ENCODE measurements at places on chromosomes 5 and 9.

- no peak for DNase-seq
Observed at GRCh38 chr5:111856876-111857466, 100.0 kb upstream of the NREP start.

- DNase-seq = no peak
Observed at GRCh38 chr9:28135549-28135948, 562.3 kb upstream of the C9orf72 start.

DNA sequence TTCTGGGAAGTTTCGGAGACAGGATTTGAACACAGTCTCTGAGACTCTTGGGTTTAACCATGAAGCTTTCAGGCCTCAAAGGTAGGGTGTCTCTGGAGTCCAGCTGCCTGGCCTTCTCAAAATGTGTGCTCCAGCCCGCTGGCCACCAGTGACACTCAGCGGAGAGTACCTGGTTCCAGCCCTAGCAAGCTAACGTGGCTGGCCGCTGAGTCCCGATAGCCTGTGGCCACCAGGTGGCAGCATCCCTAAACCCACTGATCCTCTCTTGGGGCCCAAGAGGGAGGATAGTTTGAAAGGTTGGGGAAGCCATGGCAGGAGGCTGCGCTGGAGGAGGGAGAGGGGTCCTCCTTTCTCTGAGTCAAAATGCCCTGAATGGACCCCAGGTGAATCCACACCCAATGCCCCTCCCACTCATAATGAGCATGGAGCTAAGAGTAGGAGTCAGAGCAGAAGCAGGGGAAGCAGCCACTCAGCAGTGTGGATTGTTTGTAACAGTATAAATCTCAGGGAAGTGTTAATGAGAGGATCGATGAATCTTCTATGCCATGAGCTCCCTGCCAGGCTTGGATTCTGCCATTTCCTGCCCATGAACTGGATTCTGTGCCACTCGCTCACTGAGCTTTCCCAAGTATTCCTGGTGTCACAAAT is 5.4 kb upstream of the TIFAB start:
- DNase-seq = peak; percentile 49

GRCh38 chr5:8895599-8895998 is 650.3 kb downstream of the SEMA5A start:
- no peak for DNase-seq

DNA sequence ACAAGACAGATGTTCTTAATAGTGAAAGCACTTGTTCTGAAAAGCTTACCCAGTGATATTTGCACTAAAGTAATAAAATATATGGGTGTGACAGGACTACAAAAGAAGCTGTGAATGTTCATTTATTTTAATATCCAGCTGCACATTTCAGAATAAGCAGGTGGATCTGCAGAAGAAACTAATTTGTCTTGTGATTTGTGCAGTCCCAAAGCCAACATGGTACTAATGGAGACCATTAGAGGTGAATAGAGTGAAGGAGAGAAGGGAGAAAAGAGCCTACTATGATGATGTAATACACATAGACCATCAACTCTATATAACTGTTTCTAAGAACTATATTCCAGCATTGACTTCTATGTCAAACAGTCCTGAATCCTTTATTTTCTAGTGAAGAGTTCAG is 362.8 kb downstream of the ISL1 start:
- DNase-seq = no peak

DNA sequence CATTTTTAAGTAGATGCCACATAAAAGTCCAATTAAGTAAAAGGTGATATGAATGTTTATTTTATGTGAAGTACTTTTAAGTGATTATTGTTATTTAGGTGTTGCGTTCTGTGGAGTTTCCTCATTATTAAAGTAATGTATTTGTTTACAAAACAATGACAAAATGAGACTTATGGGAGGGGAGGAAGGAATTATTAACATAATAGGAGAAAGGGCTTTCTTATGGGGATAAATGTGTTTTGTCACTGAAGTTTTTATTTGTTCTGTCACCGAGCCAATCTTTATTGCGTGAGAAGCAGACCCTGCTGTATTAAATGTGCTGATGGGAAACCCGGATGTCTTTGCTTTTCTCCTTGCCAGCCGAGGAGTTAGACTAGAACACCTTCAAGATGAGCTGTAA is 44.5 kb downstream of the TRIO start:
- DNase-seq = peak; percentile 83

DNA sequence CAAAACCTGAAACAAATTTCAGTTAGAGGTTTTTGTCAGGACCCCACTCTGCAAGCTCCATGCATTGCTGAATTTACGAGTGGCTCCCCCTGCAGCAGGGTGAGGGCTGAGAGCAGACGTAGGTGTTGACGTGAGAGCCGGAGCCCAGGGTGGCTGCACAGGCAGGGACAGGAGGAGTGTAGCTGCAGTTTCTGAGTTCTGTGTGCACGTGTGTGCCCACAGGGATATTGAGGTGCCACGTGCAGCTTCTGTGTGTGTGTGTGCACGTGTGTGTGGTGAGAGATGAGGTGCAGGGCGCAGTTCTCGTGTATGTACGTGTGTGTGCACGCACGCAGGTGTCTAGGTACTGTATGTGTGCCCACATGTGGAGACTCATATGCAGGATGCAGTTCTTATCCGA is 14.6 kb downstream of the PLEKHG4B start:
- no peak for DNase-seq

GRCh38 chr9:136645903-136646754 is 16.6 kb upstream of the EGFL7 start:
- no peak for DNase-seq

DNA sequence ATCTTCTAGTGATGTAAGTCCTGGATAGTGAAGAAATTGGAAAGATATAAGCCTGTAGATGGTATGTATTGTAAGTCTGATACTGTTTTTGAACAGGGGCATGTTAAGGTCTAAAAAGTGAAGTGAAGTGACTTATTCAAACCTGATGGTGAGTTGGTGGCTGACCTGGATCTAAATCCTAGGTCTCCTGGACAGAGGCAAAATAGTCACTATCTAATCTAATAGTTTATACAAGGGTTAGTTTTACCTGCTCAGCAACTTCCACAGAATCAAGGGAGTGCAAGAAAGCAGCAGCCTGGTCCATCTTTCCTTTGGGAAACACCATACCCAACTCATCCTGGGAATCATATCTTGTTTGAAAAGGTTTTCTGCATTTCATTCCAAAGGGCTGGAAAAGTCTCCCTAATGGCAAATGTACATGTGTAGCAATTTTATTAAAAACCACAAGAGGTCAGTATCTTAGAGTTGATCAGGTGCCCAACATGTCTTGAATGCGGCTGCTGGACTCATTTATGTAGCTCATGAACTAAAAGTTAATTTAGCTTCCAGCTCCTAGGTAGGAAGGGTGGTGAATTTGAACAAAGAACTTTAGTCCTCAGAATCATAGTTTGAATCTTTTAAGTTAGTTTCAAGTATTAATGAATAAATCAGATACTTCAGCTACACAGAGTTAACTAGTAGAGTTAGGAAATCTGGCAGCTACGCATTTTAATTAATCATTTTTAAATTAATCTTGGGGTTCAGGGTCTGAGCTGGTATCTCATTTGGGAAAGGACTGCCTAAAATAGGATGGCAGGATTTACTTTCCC is 26.0 kb downstream of the SKP2 start:
- DNase-seq = peak; percentile 24

DNA sequence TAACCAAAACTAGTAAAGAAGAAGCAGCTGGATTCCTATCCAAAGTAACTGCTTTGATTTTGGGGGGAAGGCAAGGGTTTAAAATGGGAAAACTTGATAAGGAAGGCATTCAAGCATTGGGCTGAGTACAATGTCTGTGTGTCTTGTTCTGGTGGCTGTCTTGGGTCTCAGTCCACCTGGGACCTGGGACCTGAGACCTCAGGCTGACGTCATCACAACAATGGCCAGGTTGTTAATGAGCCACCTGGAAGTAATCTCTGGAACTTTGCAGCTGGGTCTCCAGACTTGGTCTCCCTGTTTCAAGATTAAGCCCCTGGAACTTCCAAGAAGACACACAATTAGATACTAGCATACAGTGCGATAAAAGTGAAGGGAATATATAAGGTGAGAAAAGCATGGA is 157.5 kb downstream of the PIK3R1 start:
- no peak for DNase-seq

DNA sequence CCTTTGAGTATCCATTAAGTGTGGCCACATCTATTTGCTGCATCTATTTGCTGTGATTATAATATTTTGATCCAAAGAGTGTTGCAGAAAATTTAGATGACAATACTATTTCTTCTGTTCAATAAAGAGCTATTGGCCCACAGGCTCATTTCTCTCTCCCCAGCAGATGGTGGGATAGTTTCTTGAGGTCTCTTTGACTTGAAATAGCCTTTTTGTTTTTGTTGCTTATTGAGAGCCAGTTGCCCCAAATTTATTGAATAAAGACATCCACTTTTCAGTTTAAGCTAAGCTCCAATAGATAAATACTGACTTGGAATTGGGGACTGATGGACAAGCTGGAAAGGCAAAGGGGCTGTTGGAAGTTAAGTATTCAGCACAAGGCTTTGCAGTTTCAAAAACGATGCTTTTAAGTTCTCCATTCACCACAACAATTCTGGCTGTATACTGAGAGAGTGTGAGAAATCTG is 290.1 kb upstream of the MPDZ start:
- DNase-seq = no peak

DNA sequence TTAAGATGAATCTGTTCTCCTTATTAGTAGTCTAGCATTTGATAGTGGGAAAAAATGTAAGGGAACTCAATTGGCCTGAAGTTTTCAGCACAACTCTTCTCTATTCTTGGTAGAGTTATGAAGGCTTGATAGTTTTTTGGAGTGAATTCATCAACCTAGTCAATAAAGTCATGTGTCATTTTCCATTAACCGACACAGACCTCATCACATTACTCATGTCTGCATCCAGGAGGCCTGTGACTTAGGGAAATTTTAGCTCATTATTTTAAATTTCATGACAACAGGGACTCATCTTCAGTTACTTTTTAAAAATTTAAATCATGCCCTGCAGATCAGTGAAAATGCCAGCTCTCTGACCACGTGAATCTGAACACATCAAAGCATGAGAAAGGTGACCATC is 63.3 kb downstream of the ADAMTS16 start:
- DNase-seq = no peak

DNA sequence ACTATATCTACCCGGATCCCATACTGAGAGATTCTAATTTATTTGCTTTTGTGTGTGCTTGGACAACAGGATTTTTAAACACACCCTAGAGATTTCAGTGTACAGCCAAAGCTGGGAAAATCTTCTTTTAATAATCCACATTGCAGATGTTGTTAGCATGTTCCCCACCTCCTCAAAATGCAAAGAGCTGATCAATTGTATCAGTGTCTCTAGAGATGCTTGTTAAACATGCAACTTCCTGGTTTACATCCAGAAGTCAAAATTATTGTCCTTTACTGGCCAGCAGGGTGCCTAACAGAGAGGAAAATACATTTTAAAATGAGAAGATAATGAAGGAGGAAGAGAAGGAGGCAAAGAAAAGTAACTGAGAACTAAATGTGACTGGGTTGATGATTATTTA is 793.3 kb downstream of the SEMA5A start:
- no peak for DNase-seq

DNA sequence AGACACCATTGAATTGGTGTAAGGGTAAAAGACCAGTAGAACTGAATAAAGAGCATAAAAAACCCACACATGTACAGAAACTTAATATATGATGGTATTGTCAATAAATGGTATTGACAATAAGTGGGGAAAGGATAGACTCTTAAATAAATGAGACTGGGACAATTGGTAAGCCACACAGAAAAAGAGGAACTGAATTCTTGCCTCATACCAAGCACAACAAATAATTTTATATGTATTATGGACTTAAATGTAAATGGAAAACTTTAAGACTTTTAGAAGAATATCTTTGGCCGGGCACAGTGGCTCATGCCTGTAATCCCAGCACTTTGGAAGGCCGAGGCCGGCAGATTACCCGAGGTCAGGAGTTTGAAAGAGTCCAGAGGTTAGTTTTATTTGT is 37.9 kb upstream of the PPP2CA start:
- no peak for DNase-seq

- DNase-seq = no peak
Observed at GRCh38 chr5:125088522-125089105, 342.2 kb upstream of the ZNF608 start.

GRCh38 chr9:84708400-84708799 is 38.9 kb downstream of the NTRK2 start:
- DNase-seq = no peak

GRCh38 chr9:113721856-113722255 is 154.3 kb upstream of the ZNF618 start:
- no peak for DNase-seq

DNA sequence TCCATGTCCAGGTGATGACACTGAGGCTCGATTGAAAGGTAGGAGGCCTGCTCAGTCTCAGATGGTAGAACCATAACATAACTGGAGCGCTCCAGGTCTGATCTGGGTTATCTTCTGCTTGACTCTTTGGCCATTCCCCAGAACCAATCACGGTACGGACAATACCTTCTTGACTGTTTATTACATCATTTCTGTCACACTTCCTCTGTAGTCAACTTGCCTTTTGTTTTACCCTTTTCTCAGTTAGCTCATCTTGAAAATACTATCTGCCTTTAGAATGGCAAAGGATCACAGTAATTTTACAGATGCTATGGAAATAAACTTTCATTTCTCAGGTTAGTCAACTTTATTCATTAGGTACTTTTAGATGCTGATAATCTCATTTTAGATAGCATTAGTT is 22.4 kb downstream of the GLRA1 start:
- DNase-seq = no peak

DNA sequence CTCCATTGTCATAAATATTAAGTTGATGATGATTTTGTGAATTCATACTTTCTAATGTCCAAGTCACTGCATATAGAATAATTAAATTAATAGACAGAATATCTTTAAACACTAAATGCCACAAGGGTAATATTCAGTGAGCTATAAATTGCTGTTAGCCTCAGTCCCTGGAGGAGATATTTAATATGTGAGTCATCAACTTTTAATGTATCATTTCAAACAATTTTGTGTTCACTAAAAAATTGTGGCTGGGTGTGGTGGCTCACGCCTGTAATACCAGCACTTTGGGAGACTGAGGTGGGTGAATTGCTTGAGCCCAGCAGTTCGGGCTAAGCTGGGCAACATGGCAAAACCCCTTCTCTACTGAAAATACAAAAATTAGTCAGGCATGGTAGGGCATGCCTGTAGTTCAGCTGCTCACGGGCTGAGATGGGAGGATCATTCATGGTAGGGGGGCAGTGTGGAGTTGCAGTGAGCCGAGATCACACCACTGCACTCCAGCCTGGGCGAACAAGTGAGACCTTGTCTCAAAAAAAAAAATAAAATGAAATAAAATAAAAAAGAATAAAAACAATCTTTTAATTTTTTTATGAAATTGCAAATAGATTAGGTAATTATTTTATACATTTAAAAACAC is 717.3 kb upstream of the CHD1 start:
- no peak for DNase-seq
